ENCODE measurements at places on chromosomes 16 and 17. TPM values are rescaled to one million over a fixed set of nuclear protein-coding genes. Genes with fewer than 3 reads are reported as not detected.
A peak's percentile ranks its signal among the peaks of the same experiment; 100 is the strongest.

- DNase-seq: no peak
These were observed 20.7 kb upstream of the NAT9 start for GRCh38 chr17:74796866-74797265.

GRCh38 chr17:81397314-81398175 is 2.3 kb downstream of the BAHCC1 start:
- DNase-seq: peak; percentile 62

- no peak for DNase-seq
These were observed 41.3 kb downstream of the GP2 start for GRCh38 chr16:20285993-20286499.

- DNase-seq: no peak
These were observed 3.6 kb downstream of the IRF8 start for GRCh38 chr16:85902366-85903155.

DNA sequence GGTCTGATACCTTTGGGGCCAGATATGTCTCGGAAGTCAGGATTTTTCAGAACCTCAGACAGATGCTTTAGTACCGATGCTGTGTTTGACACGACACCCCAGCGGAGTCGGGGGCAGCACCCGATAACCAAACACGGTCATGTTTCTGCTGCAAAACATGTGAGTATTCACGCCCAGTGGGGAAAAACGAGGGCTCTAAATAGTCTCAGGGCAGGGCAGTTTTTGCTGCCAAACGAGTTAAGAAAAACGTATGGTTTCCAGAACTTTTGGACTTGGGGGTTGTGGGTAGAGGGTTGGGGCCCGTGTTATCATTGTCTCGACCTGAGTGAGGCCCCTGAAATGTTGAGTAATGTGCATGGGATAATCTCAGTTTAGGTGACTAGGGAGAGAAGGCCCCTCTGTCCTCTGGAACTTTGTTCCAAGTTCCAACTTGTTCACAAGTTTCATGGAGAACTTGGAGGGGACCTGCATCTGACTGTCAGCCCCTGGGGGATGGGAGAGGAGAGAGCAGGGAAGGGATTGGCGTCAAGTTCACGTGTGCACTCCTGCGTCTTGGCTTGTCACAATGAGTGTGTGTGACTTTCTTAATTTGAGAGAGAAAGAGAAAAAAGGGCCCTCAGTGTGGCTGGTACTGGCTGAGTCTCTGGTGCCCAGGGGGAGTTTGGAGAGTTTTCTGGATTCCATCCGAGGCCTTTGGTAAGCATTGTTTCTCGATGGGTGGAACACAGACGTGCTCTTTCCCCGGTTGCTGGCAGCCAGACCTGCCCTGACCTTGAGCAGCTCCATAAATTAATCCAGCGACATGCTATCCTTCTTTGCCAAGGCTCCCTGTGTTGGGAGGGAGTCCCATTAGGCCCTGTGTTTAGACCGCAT is 83.9 kb upstream of the CIBAR2 start:
- no peak for DNase-seq

DNA sequence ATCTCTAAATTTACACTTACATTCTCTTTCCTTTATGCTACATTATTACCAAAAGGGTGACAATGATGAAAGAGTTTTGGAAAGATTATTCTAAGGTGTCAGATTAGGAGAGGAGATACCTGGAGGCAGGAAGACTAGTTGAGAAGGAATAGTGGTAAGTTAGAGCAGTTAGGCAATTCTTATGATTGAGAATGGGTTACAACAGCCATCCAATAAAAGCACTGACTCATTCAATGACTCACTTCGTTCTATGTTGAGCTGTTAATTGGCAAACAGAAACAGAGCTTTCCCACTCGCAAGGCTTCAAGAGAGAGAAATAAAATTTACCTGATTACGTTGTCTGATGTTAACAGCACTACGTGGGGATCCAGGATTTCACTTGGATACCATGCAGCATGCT is 5.8 kb downstream of the NUP88 start:
- peak; percentile 93 for DNase-seq

GRCh38 chr17:9768381-9768934 is 22.9 kb downstream of the DHRS7C start:
- peak; percentile 16 for DNase-seq

DNA sequence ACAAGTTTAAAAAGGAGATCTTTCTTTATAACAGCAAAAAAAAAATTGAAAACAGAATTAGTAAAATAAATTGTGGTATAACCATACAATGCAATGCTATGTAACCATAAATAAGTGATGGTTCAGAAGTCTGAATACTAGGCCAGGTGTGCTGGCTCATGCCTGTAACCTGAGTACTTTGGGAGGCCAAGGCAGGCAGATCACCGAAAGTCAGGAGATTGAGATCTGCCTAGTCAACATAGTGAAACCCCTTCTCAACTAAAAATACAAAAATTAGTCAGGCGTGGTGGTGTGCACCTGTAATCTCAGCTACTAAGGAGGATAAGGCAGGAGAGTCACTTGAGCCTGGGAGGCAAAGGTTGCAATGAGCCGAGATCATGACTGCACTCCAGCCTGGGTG is 34.6 kb downstream of the CCT6B start:
- no peak for DNase-seq

GRCh38 chr16:51439271-51439670 is 288.2 kb upstream of the SALL1 start:
- DNase-seq: no peak

DNA sequence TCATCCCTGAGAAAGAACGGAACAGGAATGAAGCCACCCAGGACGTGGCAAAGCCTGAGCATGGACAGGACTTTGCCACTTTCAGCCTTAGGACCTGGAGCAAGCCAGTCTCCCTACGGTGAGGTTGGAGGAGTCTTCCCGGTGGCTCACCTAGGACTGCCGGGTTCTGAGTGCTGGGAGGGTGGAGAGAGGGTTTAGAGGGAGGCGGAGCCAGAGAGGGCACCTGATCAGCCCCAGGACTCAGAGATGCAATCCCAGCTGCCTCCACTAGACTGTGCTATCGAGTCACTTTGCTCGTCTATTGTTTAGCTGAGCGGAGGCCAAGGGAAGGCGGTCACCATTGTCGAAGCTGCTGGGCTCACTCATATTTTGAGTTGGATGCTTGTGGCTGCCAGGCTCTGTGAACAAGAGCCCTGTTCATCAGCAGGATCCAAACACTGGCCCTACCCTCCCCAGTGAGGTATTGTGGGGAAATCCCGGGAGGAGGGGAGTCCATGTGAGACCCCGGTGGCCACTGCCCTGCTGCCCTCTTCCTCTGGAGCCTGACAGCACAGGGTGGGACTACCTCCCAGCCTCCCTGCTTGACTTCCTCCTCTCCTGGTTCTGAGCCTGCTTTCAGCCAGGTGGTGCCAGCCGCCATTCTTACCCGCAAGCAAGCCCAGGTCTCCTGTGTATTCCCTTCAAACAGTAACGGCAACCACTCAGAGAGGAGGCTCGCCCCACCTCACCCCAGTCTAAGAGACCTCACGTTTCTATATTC is 7.0 kb downstream of the KRT14 start:
- peak; percentile 54 for DNase-seq

The YBX2 gene
- total RNA-seq: not detected

The CD79B gene
- total RNA-seq: not detected

The SPNS1 gene
- total RNA-seq: 6.9 TPM

The HNF1B gene
- total RNA-seq: not detected
